ENCODE measurements at places on chromosomes 16 and 17. TPM values are rescaled to one million over a fixed set of nuclear protein-coding genes. Genes with fewer than 3 reads are reported as not detected.

DNA sequence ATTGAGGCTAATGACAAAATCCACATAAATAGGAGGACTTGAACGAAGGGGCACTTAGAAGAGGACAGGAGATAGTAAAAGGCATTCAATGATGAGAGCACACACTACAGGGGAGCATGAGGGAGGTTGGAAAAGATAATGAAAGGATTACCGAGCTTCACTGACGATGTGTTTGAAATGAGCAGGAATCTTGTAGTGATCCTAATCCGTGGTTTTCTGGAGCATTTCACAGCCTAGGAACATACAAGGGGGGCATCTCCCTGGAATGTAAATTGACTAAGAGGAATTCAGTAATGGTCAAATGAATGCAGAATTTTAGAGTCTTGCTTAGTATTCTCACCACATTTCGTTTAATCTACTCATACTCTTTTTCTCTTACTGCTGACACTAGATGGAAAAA, 5.2 kb downstream of the ATMIN start:
- no peak for DNase-seq

- no peak for DNase-seq
Measured at GRCh38 chr16:49116873-49117272, 164.8 kb downstream of the CBLN1 start.

DNA sequence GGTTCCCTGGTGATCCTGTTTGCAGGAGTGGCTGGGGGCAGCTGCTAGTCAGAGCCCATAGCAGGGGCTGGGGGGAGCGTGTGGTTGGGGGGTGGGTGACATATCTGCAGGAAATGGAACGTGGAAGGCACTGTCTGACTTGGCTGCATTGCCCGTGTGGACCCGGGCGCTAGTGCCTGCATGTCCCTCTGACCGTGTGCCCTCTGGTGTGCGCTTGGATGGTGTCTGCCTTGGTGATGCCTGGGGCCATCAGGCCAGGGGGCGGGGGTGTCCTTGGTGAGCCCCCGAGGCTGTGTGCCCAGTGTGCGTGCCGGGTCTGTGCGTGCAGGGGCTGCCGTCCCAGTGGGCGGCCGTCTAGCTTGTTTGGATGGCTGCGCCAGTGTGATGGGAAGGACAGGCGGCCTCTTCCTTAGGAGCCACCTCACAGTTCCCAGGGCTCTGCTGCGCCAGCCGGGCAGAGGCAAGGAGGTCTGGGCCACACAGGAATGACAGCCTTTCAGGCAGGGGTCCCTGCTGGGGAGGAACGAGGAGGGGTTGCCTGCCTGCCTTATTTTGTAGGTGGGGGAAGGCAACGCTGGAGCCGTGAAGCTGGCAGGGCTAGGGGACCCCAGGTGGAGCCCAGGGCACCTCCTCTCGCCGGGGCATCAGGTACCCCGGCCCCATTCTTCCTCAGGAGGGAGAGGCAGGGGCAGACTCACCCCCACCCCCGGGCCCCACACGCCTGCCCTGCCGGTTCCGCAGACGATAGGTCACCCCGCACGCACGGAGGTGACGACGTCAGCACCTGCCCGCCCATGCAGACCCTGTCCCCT, 693 bp downstream of the NDRG4 start:
- DNase-seq, result no peak

DNA sequence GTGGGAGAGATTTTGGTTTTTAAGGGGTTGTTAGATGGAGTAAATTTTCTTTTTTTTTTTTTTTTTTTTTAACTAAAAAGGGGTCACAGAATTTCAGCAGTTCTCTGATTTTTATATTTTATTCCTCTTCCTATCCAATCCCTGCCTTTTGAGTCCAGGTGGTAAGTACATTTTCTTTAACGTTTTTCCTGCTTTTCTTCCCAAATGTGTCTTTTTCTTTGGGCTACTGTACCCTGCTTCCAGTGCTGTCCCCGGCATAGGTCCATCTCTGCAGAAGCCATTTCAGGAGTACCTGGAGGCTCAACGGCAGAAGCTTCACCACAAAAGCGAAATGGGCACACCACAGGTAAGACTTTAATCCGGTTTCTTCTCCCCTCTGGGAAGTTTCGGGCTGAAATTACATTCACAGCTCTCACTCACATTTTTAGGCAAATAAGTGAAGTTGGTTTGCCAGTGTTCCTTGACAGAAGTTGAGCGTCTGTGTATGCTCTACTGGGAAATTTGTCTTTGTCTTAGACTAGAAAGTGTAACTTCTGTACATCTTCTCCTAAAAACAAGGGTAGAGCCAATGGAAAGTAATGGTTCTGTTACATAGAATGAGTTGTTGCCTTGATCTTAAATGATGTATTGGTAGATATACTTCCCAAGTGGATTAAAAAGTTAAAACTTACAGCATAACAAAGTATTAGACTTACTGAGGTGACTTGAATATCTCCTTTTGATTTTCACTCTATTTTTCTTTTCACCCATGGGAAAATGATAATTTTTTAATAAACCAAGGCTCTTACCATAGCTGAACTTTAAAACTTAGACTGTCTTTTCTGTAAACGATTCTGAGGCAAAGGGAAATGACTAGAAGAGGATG, 54.5 kb downstream of the TUBD1 start:
- no peak for DNase-seq

DNA sequence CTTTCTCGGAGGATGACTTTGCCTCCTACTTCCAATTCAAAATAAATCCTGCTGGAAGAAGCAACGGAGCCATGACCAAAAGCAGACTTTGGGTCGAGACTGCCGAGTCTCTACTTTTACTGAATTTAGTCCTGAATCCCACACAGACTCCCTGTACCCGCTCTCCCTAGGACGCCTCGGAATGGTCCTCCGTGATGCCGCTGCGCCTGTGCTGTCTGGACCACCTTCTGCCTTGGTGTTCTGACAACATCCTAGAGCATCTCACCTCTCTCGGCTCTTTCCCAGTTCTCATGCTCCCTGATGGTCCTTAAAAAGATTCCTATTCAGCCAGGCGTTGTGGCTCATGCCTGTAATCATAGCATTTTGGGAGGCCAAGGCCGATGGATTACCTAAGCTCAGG, 181.1 kb upstream of the HSBP1 start:
- no peak for DNase-seq

GRCh38 chr17:35889818-35890773, 9.9 kb upstream of the CCL5 start:
- no peak for DNase-seq

- peak; percentile 61 for DNase-seq
Measured at GRCh38 chr17:38918129-38918913, 7.1 kb upstream of the LASP1NB start.

GRCh38 chr16:17336530-17336900, 134.2 kb downstream of the XYLT1 start:
- DNase-seq, result no peak

DNA sequence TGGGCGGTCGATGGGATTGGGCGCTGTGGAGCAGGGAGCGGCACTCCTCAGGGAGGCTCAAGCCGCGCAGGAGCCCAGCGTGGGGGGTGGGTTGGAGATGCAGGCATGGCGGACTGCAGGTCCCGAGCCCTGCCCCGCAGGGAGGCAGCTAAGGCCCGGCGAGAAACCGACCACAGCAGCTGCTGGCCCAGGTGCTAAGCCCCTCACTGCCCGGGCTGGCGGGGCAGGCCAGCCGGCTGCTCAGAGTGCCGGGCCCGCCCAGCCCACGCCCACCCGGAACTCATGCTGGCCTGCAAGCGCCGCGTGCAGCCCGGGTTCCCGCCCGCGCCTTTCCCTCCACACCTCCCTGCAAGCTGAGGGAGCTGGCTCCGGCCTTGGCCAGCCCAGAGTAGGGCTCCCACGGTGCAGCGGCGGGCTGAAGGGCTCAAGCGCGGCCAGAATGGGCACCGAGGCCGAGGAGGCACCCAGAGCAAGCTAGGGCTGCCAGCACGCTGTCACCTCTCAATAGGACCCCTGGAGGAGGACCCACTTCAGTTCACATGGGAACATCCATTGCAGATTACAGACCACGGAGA, 20.5 kb upstream of the METTL16 start:
- no peak for DNase-seq

GRCh38 chr16:49453983-49454382, 80.4 kb downstream of the C16orf78 start:
- no peak for DNase-seq

- no peak for DNase-seq
Measured at GRCh38 chr17:66200685-66201092, 8.8 kb upstream of the CEP112 start.

DNA sequence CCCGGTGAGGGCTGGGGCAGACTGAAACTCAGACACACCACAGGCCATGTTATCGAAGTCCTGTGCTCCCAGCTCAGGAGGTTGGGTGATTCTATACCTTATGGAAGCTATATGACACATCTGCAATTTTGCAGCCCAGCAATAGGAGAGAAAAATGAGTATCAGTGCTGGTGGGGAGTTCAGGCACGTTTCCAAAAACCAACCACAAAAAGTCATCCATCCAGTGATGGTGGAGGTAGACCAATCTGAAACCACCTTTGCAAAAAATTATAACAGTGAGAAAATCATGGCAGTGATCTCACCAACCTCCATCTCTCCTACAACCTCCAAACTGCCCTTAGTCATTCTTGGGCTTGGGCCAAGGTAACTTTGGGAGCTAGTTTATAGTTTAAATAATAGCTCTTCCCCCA, 327.9 kb downstream of the SLC39A11 start:
- no peak for DNase-seq

GRCh38 chr16:84603140-84603816, 14.6 kb downstream of the COTL1 start:
- DNase-seq, result peak; percentile 97

DNA sequence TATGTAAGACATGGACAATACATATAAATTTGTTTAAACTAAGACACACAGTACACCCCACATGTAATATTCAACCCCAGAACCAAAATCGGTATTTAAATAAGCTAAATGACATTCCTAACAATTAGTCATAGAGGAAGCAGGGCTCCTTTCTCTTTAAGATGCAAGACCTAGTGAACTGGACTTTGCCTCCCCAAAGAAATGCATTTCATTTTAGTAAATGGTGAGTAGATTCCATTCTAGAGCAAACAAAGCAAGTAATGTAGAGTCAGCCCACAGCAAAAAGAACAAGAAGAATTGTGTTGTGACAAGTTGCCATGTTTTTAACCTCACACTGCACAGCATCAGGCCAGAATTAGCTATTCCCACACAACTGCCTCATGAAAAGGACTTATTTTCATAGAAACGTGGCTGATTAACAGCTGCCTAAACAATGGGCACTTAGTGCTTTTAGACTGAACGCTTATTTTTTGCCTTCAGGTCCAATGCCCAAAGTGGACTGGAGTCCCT, 14.4 kb downstream of the DNAJC7 start:
- DNase-seq, result no peak

- peak; percentile 73 for DNase-seq
Measured at GRCh38 chr16:72501739-72502593, 330.0 kb upstream of the PMFBP1 start.

GRCh38 chr17:38344420-38344745, 627 bp upstream of the GPR179 start:
- no peak for DNase-seq

DNA sequence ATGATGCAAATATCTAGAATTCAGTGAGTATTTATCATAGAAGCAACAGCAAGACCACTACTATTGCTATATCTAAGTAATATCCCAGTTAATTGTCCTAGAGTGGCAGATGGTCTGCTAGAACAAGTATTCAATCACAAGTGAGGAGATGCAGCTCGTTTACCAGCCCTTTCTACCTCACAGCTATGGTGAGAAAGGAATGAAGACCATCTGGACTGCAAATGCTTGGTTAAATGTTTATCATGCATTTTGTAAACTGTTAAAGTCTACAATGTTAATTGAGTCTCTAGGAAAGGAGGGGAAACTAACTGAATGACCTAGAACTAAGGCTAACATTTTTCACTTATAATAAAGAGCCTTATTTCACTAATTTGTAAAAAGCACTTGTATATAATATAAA, 52.5 kb downstream of the CNOT1 start:
- no peak for DNase-seq

Gene DPEP3
- total RNA-seq, result not detected

Gene TMC7
- total RNA-seq, result 10.0 TPM

Gene ALOX12
- total RNA-seq, result not detected

Gene CCL8
- total RNA-seq, result not detected

Gene SLC16A13
- 1.5 TPM for total RNA-seq

Gene FTSJ3
- total RNA-seq, result 18.2 TPM

Gene C17orf100
- total RNA-seq, result 4.3 TPM

Gene KCNJ2
- total RNA-seq, result 7.5 TPM

Gene NPIPA2
- total RNA-seq, result not detected

Gene ABHD15
- total RNA-seq, result 11.0 TPM
